Stimulated activated CD4-positive, alpha-beta T cell treated with anti-CD3 and anti-CD28 coated beads, Interleukin-1b, Interleukin-23, amount 100 ng/mL, for 48 hours (primary cell): ENCODE measurements at places on chromosomes 12 and 14.

- DNase-seq = no peak
Observed at GRCh38 chr12:117240081-117240755, 49.9 kb upstream of the FBXO21 start.

GRCh38 chr12:57127101-57127725 is 1.1 kb upstream of the LRP1 start:
- peak; percentile 36 for DNase-seq

DNA sequence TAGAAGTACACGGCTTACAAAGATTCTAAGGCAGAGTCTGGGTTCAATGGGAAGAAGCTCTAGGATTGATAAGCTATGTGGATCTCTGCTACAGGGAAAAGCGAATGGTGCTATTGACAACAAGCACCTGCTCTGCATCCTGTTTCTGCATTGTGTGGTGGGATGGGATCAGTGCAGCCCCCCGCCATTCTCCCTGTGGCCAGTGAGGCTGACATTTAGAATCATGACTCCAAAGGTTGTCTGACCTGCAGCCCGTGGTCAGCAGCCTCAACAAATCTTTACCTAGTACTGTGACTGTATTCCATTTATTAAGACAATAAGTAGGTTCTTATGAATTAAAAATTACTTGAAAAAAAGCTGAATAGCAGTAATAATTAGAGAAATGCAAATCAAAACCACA is 1477.0 kb upstream of the TMEM132C start:
- DNase-seq = no peak

- DNase-seq = no peak
Observed at GRCh38 chr12:113189361-113189760, 3.8 kb downstream of the RITA1 start.

- no peak for DNase-seq
Observed at GRCh38 chr12:68912916-68913315, 20.1 kb downstream of the CPM start.

DNA sequence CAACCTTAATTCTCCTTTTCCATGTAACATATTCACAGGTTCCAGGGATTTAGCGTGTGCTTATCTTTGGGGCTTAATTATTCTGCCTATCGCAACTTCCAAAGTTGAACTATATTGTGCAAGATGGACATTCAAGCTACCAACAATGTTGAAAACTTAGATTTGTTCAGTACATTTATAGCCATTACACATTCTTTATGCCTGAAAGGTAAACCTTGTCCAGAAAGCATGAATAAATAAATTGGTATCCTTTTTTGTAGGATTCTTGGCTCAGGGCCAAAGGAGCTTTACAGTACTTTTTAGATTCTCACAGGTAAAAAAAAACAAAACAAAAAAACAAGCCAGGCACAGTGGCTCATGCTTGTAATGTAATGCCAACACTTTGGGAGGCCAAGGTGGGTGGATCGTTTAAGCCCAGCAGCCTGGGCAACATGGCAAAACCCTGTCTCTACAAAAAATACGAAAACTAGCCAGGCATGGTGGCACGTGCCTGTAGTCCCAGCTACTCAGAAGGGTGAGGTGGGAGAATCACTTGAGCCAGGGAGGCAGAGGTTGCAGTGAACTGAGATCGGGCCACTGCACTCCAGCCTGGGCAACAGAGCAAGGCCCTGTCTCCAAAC is 3.3 kb downstream of the C12orf56 start:
- DNase-seq = no peak

- no peak for DNase-seq
Observed at GRCh38 chr14:53596853-53597525, 359.6 kb downstream of the BMP4 start.

DNA sequence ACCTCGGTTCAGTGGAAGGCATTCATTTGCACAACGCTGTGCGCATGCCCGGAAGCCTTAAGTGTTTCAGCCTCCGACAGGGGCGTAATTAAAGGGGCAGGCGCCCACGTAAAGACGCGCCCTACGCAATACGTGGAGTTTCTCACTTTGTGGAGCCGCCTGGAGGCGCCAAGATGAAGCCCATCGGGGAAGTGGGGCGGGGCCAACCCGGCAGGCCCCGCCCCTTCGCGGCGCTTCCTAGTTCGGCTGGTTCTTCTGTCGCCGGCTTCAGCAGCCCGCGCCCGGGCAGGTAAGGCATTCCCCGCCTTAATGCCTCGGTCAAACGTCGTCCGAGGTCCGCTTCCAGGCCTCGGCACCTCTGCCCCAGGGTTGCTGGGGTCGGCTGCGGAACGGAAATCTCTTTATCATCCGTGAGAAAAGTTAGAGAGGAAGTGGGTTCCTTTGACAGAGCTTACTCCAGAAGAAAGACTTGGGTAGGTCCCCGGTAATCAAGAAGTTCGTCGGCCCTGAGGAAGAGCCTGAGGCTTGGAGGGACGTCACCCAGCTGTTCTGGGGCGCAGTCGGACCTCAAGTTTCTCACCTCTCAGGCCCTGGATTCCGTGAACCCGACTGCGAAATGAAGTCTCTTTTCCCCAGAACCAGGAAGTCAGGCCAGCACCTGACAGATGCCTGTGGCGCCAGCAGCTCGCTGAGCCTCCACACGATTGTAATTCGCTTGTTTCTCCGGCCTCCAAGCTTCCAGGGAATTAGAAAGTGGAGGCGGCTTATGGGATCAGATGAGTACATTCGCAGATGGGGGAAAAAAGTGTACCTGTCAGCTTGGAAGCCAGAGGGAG is at the start of the genes IRAK4 and PUS7L:
TSS of gene IRAK4 (plus strand) at position 224 of the 836 bp plus-strand sequence. CDS start 9,161 bp downstream, outside the sequence.
TSS of gene PUS7L (minus strand) at position 63 of the 836 bp plus-strand sequence. CDS start 3,545 bp downstream, outside the sequence.
- DNase-seq = peak; percentile 95

DNA sequence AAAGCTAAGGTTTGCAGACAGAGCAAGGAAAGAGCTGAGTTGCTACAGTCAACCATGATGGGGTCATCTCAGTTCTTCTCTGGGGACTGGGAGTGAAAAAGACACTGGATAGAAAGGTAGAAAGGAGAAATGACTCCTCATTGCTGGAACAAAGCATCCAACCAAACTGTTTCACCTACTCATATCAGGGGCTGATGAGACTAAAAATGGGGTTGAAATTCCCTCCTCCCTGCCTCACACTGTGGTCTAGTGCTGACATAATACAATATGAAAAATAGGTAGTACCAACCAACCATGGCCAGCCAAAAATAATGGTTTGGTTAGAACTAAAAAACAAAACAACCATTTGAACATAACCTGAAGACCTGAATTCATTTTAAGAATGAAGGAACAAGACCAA is 220.7 kb downstream of the DPF3 start:
- no peak for DNase-seq

- no peak for DNase-seq
Observed at GRCh38 chr12:96136725-96137378, 57.3 kb upstream of the ELK3 start.
